ENCODE measurements at places on chromosomes 6 and 20.

DNA sequence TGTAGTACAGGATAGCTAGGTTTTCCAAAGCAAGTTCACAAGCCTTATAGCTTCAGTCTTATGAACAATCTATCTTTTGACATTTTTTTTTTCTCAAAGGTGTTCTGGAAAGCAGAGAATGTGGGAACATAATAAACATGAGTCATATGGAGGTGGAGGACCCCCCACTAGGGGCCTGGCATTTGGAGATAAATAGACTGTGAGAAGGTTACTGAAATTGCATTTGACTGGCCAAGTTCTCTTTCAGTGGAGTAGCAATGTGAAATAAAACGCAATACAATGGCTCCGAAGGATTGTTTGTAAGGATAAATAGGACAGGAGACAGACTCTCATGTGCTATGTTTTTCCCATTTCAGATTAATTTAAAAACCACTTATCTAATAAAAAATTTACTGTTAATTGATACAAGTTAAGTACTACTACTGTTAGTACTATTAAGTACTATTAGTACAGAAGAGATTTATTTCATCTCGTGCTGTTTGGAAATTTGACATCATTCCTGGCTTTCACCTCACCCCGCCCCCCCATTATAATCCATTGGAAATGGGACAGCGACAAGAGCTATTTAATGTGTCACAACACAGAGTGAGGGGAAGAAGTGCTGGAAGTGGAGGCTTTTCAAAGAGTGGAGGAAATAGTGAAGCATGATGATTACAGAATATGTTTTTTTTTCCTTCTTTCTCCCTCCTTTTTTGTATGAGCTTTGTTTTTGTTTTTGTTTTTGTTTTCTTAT, 122.6 kb upstream of the ID4 start:
- DNase-seq, result no peak

DNA sequence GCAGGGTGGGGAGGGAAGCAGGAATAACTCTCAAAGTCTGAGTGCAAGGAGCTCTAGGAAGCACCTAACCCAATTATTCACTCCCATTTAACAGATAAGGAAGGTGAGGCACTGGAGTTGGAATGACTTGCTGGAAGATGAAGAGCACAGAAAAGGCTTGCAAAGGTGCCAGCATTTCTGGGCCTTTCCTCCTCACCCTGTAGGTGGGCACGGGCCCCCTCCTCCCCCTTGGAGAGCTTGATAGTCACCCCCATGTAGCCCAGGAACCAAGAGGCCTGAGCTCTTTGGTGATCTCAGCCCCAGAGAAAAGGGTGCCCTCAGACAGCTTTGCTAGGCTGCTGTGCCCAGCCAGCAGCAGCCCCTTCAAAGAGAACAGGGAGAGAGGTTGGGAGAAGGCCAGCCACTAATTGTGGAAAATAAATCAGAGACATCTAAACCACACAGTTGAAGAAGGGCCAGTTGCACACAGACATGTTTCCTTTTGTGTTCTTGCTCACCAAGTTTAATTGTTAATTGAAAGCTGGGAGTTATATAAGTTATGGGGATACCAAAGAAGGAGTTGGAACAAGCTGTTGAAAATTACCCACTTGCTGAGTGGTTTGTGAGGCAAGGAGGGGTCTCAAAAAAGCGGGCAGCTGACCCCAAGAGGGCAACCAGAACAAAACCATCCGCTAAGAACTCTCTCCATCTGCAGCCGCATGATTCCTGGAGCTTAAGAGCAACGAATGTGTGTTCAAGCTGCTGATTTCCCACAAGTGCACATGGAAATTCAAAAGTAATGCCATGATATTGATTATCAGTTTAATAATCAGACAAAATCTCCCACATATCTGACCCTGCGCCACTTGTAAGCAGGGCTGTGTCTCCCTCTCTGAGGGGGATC, 77.0 kb downstream of the MRPL14 start:
- no peak for DNase-seq

GRCh38 chr20:64188091-64188490, 23.8 kb downstream of the MYT1 start:
- DNase-seq, result no peak

GRCh38 chr20:29740601-29740950, 1516.9 kb upstream of the DEFB115 start:
- DNase-seq, result no peak

- no peak for DNase-seq
Measured at GRCh38 chr6:36029464-36029863, 1.9 kb downstream of the MAPK14 start.

DNA sequence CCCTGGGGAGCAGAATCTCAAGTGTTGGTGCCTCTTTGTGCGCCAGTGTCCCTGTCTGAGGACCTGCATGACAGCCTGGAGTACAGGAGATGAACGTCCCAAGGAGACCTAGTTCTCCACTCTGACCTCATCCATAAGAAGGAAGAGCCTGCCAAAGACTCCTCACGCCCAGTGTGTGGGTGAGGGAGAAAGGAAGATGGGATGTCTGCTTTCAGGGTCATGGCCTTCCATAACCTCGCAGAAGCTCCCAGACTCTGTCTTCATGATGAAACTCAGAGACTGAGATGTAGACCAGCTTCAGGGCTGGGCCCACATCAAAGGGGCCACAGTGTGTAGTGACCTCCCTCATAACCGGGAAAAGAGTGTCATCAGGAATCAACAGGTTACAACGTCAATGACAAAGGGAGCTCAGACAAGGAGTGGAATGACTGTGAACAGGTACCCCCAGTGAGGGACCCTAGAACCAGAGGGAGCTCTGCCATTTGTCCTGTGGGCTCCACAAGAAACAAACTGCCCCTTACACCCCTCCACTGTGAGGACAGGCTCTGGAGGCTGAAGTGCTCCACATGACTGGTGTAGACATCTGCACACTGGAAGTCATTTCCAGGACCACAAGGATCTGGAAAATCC, 8.1 kb downstream of the HLA-DQB1 start:
- no peak for DNase-seq

- DNase-seq, result no peak
Measured at GRCh38 chr20:43151901-43152300, 37.8 kb downstream of the PTPRT start.

GRCh38 chr6:136063096-136063495, 187.0 kb downstream of the MTFR2 start:
- no peak for DNase-seq

- no peak for DNase-seq
Measured at GRCh38 chr20:18404172-18404571, 62.7 kb downstream of the DZANK1 start.
